GM18507 (cell line): ENCODE measurements at places on chromosomes 7 and 10.

DNA sequence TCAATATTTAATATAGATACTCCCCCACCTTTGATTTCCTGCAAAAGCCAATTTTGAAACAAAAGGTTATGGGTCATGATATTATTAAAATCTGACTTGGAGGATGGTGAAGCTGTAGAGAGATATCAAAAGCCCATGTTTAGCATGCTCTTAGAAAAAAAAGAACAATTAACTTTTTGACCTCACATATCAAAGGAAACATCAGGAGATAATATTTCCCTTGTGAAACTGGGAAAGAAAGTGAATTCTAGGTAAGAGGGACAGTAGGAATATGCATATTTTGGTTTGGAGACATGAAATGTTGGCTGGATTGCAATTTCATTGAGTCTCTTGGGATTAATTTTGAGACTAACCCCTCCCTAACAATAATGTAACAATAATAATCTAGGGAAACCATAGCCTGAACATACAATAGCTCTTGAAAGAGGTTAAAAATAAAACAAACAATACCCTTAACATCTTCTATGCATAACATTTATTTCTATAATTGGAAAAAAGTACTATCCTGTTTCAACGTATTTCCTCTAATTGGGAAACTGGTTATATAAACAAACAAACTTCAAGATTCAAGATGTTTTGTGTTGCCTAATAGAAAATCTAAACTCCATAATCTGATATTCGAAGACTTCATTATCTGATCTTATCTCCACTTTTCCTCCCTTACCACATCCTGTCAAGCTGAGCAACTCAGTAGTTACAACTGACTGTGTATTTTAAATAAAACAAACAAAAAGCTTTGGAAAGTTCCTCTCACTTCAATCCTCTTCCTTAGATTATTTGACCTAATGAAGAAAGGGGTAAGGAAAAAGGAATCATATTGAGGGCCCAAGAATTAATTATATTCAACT is 14.8 kb downstream of the TMEM26 start:
- no peak for DNase-seq

- DNase-seq, result no peak
These were observed at the start of gene ZPBP for GRCh38 chr7:50092579-50093491. Gene ZPBP (minus strand): TSS chr7:50093246. CDS start chr7:50093194, 52 bp downstream.

GRCh38 chr7:91465595-91466061 is 201.4 kb downstream of the FZD1 start:
- no peak for DNase-seq

GRCh38 chr10:89707372-89707771 is 6.0 kb downstream of the KIF20B start:
- DNase-seq, result no peak

GRCh38 chr10:79260811-79261740 is 86.2 kb upstream of the PPIF start:
- DNase-seq, result no peak

DNA sequence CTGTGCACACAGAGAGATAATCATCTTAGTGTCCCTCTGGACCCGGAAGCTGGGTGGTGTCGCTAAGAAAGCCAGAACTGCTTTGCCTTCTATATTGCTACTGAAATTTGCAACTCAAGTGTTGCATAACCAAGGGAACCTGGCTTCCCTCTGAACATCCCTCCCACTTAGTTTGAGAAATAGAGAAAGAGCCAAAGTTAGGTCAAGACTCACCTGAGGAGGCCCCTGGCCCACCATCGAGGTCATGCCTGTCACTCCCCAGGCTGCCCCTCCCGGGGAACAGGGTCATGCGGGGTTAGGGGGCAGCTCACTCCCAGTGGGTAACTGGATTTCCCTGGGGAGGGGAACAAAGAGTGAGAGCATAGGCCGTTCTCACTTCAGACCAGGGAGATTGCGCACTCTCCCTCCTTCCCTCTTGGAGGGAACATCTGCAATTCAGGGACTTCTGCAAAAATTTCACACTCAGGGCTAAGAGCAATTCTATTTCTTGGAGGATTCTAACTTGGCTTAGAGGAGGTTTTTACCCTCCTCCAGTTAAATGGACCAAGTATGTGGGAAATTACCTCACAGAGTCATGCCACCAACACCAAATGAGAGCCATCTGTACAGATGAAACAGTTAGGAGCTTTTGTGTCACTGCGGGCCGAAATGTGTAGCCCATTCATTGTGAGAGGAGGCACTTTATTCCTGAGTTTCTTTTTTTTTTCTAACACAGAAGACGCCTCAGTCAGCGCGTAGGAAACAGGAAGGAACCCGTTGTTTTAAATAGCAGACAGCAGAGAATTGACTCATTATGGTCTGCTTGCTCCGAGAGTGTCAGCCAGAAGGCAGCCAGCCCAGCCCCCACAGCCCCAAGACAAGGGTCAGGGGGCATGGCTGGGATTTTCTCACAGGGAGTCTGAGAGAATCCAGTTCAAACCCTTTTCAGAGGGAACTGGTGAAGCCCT is 221.3 kb downstream of the ARHGAP12 start:
- peak; percentile 65 for DNase-seq

DNA sequence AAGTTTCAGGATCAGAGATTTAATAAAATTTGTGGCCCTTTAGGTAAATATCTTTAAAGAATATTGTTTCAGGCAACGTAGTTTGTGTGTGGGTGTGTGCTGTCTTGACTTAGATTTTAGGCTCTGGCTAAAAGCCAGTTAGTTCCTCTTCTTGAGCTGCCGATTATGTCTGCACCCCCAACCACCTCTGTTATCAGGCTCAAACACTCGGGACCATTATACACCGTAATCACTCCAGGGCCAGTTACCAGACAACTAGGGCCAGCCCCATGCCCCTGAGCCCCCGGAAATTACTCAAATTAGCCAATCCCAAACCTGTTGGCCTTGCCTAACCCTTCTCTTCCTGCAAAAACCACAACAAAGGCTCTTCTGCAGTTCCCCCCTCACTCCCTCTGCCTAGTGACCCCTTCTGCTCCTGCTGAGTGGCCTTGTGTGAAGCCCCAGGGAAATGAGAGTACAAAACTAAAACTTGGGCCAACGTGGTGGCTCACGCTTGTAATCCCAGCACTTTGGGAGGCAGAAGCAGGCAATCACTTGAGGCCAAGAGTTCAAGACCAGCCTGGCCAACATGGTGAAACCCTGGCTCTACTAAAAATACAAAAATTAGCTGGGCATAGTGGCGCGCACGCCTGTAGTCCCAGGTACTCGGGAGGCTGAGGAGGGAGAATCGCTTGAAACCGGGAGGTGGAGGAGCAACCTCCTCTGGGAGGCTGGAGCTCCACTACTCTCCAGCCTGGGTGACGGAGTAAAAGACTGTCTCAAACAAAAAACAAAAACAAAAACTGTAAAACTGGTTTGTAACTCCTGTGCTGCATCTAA is 9.2 kb upstream of the HNRNPF start:
- no peak for DNase-seq

DNA sequence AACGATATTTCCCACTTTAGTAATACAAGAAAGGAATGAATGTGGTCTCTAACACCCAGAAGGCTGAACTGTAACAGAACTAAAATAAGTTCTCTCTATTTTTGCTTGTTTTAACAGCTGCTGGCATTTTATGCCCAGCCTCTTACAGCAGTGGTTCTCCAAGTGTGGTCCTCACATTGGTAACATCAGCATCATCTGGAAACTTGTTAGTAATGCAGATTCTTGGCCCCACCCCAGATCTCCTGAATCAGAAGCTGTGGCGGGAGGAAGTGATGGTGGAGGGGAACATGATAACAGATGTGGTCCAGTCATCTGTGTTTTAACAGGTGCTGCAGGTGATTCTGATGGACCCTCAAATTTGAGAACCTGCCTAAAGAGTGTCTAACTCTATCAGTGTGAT is 170.1 kb downstream of the TMEM26 start:
- no peak for DNase-seq

GRCh38 chr10:108439397-108439796 is 1274.9 kb upstream of the SORCS1 start:
- DNase-seq, result no peak

DNA sequence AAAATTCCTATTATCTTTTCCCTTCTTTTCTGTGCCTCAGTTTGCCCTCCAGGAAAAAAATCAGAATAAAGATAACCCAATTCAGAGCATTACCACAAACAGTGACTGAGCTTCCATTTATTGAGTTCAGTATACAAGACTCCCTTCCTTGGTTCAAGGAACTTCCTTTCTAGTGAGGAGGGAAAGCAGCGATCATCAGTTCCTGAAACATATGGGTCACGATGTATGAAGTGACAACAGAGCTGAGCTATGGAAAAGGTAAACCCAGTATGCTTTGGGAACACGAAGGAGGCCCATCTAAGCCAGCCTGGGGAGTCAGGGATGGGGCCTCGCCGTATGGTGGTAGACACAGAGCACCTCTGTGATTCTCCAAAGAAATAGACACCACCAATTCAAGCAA is 15.8 kb downstream of the C10orf71 start:
- DNase-seq, result no peak

DNA sequence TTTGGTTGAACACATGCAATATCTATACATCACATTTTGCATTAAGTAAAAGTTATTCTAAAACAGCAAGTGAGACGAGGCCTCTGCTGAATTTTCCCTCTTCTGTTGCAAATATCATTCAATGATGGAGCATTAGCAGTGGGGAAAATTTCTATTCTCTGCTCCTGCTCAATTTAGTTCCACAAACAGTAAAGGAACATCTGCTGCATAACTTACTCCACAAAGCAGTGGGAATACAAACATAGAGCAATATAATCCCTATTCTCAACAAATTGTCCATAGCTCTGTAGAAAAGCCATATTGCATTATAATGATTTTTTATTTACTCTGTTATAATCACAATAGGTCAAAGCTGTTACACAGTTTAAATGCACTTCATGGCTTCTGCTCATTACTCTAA is 5.9 kb downstream of the AGR3 start:
- DNase-seq, result no peak

- DNase-seq, result no peak
These were observed 45.2 kb downstream of the VPS41 start for GRCh38 chr7:38863601-38864291.

- DNase-seq, result no peak
These were observed 9.0 kb downstream of the PRKAG2 start for GRCh38 chr7:151867912-151868311.

- no peak for DNase-seq
These were observed 15.1 kb upstream of the DENND2A start for GRCh38 chr7:140655511-140656408.

GRCh38 chr10:112966194-112966855 is 16.3 kb downstream of the TCF7L2 start:
- DNase-seq, result no peak

DNA sequence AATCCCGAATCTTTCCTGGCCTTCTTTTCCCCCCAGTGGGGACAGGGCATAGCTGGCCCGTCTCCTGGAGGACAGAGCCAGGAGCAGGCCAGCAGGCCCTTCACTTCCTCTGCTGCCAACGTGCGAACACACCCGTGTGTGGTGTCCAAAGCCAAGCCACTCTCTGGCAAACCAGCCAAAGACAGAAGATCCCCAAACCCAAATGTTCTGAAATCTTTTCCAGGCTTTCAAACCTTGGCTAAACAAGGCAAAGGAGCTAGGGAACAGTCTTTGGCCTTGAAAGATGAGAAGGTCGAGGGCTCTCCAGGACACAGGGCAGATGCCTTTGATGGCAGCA is 63.0 kb downstream of the PROSER2 start:
- no peak for DNase-seq

GRCh38 chr7:159318682-159319351 is 174.2 kb upstream of the VIPR2 start:
- no peak for DNase-seq

DNA sequence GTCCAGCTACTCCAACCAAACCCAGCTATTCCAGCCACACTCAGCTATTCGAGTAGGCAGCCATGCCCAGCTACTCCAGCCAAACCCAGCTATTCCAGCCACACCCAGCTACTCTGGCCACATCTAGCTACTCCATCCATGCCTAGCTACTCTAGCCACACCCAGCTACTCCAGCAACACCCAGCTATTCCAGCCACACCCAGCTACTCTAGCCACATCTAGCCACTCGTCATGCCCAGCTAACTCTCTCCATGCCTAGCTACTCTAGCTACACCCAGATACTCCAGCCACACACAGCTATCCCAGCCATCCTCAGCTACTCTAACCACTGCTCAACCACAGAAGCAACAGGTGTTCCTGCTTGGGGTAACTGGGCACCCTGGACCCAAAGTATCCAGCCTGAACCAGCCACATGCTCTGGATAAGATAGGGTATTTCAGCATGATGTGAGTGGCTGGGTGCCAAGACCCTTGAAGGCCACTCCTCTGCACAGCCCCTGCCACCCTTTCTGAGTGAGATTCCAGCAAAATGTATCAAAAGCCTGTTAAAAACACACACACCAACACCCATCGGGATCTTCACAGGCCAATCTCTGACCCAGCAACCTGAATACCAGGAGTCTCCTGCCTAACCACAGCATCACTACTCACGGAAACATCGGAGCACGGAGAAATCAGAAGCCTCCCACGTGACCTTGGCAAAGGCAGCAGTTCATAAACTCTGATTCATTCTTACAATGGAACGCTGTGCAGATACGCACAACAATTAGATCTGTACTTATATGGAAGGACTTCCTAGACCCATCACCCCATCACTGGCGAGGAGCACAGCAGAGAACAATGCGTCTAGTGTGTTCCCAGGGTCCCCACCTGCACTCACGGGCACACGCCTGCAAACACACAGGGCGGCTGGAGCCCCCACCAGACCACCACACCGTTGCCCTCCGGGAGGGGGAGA is 51.8 kb upstream of the DNAAF5 start:
- no peak for DNase-seq

- DNase-seq, result no peak
These were observed 303.9 kb upstream of the NRG3 start for GRCh38 chr10:81570878-81571794.

DNA sequence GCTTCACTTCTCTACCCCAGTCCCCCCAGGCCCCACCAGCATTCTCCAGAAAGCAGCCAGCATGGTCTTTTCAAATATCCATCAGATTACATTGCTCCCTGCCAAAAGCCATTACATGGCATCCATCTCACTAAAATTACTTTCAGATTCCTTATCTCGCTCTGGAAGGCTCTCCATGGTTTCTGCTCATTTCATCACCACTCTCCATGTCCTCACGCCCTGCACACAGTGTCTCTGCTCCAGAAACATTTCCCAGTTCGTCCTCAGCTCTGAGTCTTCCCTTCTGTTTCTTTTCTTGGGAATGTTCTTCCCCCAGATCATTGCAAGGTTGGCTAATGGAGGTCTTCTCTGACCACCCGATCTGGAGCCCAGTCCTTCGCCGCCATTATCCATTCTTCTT is 499.1 kb downstream of the KCNMA1 start:
- no peak for DNase-seq

GRCh38 chr7:134788191-134788590 is 8.8 kb downstream of the CALD1 start:
- DNase-seq, result no peak

GRCh38 chr7:14073543-14073942 is 84.1 kb upstream of the ETV1 start:
- no peak for DNase-seq

DNA sequence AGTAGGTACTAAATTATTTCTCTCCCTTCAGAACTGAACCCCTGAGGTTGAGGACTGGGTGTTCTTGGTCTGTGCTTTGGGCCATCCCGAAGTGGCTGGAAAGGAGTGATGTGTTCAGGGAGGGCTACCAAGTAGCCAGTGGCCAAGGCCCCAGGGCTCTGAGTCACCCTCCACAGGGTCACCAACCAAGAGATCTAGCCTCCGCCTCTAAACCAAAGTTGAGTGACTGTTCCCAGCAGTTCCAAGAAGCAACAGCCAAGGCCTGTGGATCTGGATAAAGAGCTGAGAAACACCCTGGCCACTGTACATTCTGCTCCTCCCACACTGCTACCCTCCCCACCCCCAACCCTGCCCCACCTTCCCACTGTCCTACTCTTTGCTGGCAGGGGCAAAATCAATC is 35.5 kb upstream of the KCNMA1 start:
- no peak for DNase-seq
